ENCODE measurements at places on chromosomes 6 and 20.

DNA sequence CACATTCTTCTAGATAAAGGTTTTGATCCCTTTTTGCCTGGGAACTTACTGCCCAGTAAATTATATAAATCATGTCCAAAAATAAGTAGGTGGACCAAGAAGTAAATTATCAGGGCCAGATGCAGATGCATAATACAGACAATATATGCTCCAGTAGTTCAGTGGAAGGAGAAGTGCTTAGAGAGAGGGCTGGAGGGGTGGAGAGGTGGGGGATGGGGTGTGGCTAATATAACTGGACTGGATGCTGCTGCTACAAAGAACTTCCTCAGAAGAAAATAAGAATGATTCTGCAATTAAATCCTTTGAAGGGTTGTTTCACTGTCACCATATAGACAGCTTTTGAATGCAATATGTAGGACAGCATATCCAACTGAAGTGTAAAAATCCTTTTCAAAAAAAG lies 14.8 kb upstream of the TFAP2D start:
- DNase-seq, result no peak

DNA sequence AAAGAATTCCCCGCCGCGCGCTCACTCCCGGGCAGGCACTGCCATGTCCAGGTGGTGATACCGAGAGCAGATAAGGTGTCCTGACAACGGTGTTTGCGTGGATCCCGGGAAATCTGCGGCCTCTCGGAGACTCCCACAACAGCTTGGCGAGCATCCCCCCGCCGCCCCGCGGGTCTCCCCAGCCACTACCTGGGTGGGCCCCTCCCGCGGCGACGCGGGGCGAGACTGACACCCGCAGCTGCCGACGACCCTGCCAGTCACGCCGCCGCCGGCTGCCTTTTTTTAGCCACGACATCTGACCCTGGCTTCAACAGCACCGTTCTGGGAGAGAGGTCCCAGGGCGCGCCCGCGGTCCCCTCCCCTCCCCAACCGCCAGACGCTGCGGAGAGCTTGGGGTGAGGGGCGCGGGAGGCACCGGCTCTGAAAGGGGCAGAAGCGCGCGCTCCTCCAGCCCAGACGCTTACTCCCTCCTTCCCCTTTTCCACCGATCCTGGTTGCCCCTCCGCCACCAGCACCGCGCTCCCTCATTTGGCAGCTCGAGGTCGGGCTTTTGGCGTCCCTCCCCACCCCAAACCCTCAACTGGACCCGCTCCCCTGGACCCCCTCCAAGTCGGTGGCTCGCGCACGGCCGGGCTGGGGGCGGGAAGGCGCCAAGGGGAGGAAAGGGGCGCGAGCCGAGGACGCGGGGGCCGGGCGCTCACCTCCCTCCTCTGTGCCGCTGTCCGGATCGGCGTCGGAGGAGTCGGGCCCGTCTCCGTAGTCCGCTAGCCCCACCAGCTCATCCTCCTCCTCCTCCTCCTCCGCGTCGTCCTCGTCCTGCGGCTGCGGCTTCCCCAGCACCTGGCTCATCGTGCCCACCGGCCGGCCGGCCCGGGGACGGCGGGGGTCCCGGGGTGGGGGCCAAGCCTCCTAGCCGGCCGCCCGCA lies 665 bp downstream of the RRAGD start:
- no peak for DNase-seq

DNA sequence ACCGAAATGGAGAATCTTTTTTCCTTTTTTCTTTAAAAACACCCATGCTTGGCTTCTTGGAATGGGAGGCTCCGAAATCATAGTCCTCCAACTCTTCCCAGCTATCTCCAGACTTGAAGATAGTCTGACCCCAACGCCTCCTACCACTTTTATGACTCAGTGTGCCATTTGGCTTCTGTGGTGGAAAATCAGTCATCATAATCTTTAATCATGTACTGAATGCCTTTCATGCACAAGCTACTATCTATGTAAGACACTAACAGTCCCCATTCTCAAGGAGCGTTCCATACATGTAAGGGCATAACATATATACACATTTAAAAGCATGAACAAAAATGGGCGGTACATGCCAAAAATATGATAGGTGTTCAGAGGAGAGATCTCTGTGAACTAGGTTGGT lies 44.1 kb downstream of the TMEM14B start:
- no peak for DNase-seq

GRCh38 chr20:19605786-19606485 lies 152.1 kb upstream of the RIN2 start:
- DNase-seq, result no peak

GRCh38 chr20:40667503-40667902 lies 21.5 kb downstream of the MAFB start:
- no peak for DNase-seq
